Caco-2 (cell line): ENCODE measurements at places on chromosomes 12 and 14. TPM values are rescaled to one million over a fixed set of nuclear protein-coding genes. Genes with fewer than 3 reads are reported as not detected.

Gene ZDHHC22
- not detected in 2 replicates for total RNA-seq

Gene PTCSC3
- not detected in 2 replicates for total RNA-seq

Gene BMAL2
- total RNA-seq = 35.4 and 36.0 TPM in 2 replicates

Gene MSRB3
- 7.4 and 7.7 TPM in 2 replicates for total RNA-seq

Gene GLI1
- 0.48 and 0.53 TPM in 2 replicates for total RNA-seq

Gene HCAR2
- 0.16 and 0.18 TPM in 2 replicates for total RNA-seq

DNA sequence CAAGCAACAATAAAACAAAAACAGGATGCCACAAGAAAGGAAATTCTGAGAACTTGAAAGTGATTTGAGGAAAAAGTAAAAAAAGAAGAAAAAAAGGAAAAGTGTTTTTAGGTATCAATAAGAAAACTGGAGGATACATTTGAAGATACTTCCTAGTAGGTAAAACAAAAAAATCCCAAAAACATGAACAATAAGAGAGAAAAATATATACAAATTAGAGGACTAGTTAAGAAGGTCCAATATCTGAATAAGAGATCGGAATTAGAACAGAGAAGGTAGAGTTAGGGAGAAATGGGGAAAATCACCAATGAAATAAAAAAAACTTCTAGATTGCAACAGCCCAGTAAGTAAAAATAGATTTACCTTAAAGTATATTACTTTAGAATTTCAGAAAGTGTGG lies 8.8 kb downstream of the DEPDC4 start:
- no peak for DNase-seq
- no peaks in the 10 kb centered on the region for H3K36me3 ChIP-seq
- H3K4me3 ChIP-seq = no peak overlapping the region

DNA sequence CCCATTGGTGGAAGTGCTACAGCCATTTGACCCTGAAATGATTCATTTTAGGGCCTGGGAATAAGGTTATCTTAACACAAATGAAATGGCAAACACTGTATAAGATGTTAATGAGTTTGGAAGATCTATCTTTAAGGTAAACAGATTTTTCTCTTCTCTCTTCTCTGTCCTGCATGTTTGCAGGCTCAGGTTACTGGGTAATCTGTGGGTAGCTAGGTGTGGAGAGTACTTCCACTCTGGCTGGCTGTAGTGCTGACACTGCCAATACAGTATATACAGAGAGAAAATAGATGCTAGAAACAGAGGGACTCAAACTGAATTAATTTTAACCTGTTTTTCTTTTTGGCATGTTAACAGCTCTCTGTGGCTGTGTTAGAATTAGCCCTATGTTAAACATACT lies 84.6 kb downstream of the SLC38A6 start:
- H3K27me3 ChIP-seq = no peaks in the 10 kb centered on the region
- no peaks in the 10 kb centered on the region for H3K36me3 ChIP-seq
- no peak overlapping the region for H3K27ac ChIP-seq
- DNase-seq = no peak
- H3K4me3 ChIP-seq = no peak overlapping the region

DNA sequence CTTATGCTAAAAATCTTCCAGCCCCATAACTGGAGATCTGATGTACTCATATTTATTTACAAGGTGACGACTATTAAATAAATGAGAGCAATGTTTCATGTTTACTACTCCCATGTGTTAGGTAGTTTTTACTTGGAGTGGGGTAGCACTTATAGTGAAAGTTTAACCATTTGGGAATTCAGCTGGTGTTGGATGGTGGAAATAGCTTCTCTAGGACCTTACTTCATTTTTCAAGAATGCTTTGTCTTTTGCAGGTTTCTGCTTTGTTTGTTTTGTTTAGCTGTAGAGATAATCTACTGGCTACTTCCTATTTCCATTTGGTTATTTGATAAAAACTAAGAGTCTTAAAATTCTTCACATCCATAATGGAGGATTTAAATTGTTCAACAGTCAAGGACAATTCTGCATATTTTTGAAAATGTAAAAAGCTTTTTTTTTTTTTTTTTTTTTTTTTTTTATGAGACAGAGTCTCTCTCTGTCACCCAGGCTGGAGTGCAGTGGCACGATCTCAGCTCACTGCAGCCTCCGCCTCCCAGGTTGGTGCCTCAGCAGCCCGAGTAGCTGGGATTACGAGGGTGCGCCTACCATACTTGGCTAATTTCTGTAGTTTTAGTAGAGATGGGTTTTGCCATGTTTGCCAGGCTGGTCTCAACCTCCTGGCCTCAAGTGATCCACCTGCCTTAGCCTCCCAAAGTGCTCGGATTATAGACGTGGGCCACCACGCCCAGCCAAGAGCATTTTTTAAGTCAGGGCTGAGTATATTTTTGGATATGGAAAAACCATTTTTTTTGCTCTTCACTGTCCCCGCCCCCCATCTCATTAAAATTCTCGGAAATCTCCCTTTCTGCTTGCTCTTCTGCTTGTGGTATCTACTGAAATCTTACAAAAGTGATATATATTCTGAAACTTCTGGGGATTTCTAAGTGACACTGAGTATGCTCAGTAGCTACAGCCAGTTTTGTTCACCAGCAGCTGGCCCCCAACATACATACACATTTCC lies 1.4 kb upstream of the ABCD2 start:
- 0 out of 2 replicates have a peak, but pooled peaks cover 3% of the 10 kb centered on the region for H3K4me1 ChIP-seq
- no peak for DNase-seq
- no peaks in the 10 kb centered on the region for H3K27me3 ChIP-seq
- no peak overlapping the region for H3K4me3 ChIP-seq

DNA sequence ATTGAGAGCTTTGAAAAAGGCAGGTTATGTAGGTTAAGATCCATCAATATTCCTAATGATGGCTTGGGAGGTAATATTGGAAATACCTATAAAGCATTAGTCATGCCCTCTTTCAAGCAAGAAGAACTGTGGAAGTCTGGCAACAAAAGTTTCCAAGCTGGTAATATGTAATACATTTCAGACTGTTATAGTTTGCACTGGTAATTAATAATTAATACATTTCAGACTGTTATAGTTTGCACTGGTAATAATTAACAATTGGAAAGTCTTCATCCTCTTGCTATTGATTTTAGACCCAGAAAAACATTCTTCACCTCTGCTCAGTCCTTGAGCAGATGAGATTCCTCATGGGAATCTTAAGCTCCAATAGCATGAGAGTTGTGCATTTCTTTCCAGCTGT lies 29.0 kb upstream of the WDR89 start:
- H3K27ac ChIP-seq = no peak overlapping the region
- H3K36me3 ChIP-seq = no peaks in the 10 kb centered on the region
- no peaks in the 10 kb centered on the region for H3K27me3 ChIP-seq
- DNase-seq = no peak
- no peak overlapping the region for H3K4me3 ChIP-seq
- H3K4me1 ChIP-seq = peaks cover 10% of the 10 kb centered on the region; the same call in 1 of the 2 replicates

DNA sequence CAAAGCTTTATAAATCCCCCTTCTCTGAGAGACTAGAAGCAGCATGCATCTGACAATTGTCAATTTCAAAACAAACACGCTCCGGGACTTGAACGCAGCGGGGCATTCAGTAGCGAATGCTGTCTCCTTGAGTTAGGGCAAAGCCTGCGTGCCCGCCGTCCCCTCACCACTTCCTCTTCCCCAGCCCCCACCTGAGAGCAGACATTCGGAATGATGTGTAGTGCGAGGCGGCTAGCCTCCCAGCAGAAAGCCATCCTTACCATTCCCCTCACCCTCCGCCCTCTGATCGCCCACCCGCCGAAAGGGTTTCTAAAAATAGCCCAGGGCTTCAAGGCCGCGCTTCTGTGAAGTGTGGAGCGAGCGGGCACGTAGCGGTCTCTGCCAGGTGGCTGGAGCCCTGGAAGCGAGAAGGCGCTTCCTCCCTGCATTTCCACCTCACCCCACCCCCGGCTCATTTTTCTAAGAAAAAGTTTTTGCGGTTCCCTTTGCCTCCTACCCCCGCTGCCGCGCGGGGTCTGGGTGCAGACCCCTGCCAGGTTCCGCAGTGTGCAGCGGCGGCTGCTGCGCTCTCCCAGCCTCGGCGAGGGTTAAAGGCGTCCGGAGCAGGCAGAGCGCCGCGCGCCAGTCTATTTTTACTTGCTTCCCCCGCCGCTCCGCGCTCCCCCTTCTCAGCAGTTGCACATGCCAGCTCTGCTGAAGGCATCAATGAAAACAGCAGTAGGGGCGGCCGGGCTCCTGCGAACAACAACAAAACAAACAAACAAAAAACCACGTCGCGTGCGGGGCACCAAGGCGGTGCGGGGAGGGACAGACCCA lies 2.2 kb downstream of the PRMT8 start:
- no peaks in the 10 kb centered on the region for H3K36me3 ChIP-seq
- DNase-seq = no peak
- peaks cover 7% of the 10 kb centered on the region for H3K27me3 ChIP-seq
- H3K27ac ChIP-seq = no peak overlapping the region
- H3K4me1 ChIP-seq = peaks cover 4% of the 10 kb centered on the region; the same call in 1 of the 2 replicates
- no peak overlapping the region for H3K4me3 ChIP-seq

- DNase-seq = no peak
- H3K4me3 ChIP-seq = no peak overlapping the region
- no peak overlapping the region for H3K27ac ChIP-seq
- no peaks in the 10 kb centered on the region for H3K36me3 ChIP-seq
- no peaks in the 10 kb centered on the region for H3K4me1 ChIP-seq
- no peaks in the 10 kb centered on the region for H3K27me3 ChIP-seq
These were observed 2.0 kb downstream of the AQP2 start for GRCh38 chr12:49952391-49953055.

- H3K36me3 ChIP-seq = no peaks in the 10 kb centered on the region
- H3K27me3 ChIP-seq = no peaks in the 10 kb centered on the region
- no peak overlapping the region for H3K4me3 ChIP-seq
- H3K4me1 ChIP-seq = no peaks in the 10 kb centered on the region
- no peak overlapping the region for H3K27ac ChIP-seq
These were observed 123.5 kb downstream of the RIMBP2 start for GRCh38 chr12:130592641-130593040.

DNA sequence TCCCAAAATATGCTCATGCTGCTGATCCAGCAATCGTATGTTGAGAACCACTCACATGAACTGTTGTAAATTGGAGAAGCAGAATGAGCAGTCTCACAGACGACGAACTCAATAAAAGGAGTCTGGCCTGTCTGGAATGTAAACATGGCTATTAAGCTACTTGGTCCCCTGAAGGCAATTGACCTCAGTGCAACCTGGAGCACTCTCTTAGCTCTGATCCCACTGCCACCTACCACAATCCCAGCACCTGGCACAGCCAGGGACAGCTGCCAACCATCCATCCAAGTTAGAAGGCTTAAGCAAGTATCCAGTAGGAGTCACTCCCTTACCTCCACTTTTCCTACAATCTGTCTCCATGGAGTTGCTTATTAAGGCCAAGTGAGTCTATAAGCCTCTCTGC lies 406.9 kb upstream of the CLEC14A start:
- no peak overlapping the region for H3K27ac ChIP-seq
- H3K27me3 ChIP-seq = no peaks in the 10 kb centered on the region
- no peak overlapping the region for H3K4me3 ChIP-seq
- no peaks in the 10 kb centered on the region for H3K4me1 ChIP-seq
